ELR (cell line): ENCODE measurements at places on chromosomes 11 and 22.
A peak's percentile ranks its signal among the peaks of the same experiment; 100 is the strongest.

DNA sequence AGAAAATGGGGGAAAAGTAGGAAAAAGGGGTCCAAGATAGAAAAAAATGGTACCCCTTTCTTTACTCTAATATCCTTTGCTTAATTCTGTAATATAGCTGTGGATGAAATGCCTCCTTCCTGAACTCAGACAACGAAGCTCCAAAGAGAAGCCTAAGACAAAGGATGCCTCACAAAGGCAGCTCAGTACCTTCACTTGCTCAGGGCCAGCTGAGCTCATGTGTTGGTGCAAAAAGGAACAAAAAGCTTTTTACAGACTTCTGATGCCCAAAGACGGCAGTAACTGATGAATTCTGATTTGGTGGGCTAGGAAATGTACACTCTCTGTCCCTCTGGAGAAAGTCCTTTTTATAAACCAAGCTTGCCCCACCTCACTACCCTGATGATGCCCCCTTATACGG lies 77.5 kb downstream of the DENND5A start:
- no peak for DNase-seq

- peak; percentile 75 for DNase-seq
Measured at GRCh38 chr22:41576877-41577276, 12.8 kb downstream of the PMM1 start.

DNA sequence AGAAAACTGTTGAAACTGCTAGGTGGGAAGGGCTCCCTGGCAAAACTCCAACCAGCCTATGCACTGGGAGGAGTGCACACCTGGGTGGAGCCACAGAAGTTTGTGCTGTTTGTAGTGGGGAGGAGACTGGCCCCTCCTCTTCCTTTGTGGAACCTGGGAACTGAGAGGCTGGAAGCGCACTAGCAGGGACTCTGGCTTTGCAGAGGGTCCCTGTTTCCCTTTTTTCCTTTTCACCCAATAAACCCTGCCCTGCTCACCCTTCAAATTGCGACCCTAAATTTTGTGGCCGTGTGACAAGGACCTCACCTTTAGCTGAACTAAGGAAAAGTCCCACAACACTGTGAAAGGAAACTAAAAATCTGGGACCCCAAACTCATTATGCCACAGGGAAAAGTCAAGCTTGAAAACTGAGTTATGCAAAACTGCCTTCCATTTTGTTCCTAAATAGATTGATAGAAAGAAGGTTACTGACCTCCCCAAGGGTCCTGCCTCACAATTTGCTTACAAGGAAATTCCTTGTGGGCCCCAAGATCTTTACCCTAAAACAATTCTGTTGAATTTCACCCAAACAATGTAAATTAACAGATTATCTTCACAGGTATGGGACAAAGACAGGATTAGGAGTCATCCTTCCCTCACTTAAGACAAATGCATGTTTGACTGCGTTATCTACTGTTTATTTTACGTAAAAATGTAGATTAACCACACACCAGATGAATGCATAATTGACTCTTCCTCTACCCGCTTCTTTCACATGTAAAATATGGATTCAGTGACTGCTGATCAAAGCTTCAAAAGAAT lies 81.0 kb downstream of the SLC36A4 start:
- DNase-seq = no peak

DNA sequence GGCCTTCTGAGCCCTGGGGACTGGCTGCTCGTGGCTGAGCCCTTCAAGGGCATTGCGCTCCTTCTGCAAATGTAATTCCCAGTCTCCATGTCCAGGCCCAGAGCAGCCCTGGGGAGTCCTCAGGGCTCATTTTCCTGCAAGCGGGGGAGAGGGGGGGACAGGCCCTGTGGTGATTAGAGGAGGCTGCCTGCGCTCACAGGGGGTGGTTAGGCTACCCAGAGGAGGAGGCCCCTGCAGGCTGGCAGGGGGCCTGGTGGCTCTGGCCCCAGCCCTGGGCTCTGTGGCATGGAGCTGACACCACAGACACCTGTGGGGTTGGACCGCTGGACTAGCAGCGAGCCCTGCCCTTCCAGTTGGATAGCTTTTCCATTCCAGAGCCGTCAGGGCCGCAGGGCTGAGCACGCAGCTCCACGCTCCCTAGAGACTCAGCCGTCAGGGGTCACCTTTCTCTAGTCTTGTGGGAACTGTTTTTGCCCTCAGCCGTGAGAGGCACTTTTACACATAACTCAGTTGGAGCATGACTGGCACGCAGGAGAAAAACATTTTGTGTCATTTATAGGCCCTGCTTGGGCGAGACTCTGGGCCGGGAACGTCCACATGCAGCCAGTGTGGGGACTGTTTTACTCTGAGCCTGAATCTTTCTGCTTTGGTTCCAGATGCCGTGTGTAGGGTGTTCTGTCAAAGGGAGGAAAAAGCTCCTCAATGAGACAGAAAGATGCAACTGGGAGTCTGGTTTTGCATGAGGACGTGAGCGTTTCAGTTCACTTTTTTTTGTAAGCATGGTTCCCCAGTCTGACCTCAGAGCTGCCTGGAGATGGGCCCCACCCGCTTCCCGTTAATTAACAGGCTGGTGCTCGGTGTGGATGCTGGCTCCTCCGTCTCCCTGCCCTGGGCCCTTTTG lies 58.1 kb downstream of the LRP5 start:
- DNase-seq = no peak

DNA sequence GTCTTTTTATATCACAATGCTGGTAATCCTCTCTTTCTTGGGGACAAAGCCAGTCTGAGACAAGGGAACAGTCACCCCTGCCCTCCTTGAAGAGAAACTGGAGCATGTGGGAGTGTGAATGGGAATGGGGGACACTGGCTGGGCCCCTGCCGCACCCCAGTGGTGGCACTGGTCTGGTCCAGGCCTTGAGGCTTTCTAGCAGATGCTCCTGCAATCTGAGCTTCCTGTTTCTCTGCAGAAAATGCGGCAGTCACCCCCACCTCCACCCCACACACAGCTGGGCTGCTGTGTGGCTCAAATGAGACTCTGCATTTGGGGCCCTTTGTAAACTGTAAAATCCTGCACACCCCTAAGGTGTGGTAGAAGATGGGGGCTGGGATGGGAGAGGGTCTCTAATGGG lies 6.6 kb upstream of the MARK2 start:
- no peak for DNase-seq

DNA sequence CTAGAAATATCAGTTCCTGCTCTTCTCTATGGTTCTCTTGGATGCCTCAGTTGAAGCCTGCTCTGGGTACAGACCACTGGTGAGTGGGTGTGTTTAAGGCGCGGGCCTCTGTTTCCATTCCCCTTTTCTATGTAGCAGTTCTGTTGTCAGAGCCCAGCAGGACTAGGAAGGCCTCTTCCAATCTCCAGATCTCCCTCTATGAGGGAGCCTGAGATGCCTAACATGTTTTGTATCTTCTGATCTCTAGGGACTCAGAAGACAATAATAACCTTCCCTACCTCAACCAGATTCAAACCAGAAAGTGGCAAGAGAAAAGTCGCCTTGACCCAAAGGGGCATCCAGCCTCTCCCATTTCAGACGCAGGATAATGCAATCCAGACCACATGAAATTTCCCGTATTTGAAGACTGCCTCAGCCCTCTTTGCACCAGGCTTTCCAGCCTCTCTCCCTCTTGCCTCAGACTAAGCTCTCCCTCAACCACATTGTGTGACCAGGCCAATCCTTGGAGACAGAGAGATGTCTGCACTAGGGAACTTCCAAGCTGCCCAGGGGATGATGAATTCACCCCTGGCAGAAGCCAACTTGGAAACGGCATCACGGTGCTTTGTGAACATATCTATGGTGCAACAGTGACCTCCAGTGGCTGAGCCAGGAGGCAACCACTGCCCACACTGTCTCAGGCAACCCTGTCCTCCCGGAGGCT lies 150.1 kb upstream of the UBASH3B start:
- peak; percentile 81 for DNase-seq
